ENCODE measurements at places on chromosomes 2 and 18.

- DNase-seq: no peak
These were observed 300.0 kb downstream of the GBX2 start for GRCh38 chr2:235868224-235868623.

DNA sequence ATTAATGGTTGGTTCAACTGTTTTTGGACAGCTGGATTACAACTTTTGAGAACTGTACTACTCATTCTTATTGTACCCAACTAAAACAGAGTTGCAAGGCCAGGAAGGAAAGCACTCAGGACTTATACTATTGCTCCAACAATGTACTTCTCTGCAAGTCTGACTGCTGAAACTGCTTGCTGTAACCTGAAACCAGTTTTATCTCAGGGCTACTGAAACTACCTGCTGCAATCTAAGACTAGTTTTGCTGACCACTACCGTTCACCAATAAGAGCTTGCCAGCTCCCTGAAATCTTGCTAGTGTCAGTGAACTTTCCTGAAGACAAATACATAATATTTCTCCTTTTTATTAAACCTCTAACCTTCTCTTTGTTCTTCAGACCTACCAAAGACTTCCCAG, 157.3 kb downstream of the CDCA7 start:
- no peak for DNase-seq

GRCh38 chr18:777021-777420, 35.0 kb downstream of the YES1 start:
- DNase-seq: no peak

GRCh38 chr2:165893556-165893955, 60.0 kb downstream of the TTC21B start:
- DNase-seq: no peak

DNA sequence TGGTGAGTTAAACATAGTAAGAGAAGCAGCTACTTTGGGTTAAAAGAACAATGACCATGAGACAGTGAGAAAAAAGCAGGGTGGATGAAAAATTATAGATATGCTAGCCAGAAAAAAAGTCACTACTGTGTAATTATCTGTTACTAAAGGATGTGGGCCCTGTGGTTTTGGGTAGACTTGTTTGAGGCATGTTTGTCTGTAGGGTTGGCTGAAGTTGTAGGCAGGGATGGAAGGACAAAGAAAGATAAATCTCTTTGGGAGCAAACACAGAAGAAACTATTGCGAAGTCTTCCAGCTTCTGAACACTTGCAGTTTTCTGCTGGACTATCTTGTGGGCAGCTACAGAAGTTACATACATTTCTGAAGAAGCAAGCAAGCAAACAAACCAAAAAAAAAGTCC, 28.2 kb downstream of the RND3 start:
- no peak for DNase-seq

DNA sequence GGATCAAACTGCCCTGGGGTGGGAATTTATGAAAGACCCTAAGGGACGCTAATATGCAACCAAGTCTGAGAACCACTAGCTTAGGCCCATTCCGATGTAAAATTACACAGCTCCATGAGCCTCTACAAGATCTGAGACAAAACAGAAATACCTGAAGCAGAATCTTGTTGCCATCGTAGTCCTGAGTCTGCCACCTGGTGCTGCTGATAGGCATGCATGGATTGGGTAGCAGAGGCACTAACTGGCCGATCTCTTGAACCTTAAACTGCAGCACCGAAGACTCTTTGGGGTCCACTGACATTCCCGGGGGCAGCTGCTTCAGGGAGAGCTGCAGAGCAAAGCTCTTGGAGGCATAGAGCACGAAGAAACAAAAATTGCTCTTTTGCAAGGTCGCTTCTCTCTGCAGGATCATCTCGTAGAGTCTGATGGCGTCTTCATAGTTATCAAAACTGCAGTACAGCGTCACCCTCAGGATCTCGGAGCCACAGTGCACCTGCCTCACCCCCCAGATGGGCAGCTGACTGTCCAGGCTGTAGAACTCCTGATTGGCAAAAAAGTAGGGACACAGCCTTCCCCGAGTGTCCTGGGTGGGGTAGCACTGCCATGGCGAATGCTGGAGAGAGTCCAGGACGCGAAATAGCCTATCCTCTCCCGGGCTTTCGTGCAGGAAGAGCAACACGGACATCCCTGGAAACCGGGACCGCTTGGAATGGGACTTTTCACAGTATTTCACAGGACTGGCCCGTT, 848 bp downstream of the FAM124B start:
- DNase-seq: no peak

DNA sequence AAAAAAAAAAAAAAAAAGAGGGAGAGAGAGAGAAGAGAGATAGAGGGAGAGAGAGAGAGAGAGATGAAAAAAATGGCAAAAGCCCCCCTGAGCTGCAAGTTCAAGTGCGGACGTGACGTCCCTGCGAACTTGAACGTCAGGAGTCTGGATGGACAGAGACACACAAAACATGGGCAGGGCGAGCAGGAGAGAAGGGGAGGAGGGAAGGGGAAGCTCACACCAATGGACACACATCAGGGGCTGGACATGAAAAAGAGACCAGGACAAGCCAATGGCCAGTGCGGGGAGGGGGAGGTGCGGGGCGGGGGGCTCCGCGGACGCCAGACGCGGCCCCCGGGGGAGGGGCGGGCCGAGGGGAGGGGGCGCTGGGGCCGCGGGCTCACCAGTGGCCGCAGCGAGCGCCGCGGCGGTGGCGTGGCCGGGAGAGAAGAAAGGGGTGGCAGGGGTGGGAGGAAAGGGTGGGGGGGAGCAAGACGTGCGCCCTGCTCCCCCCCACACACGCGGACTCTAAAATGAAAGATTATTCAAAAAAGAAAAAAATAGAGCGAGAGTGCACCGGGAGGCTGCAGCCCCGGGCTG, at the start of gene BCL11A:
Gene BCL11A (minus strand): TSS at position 160 of the 579 bp plus-strand sequence. CDS start 384 bp downstream, outside the sequence.
- DNase-seq: peak; percentile 57

DNA sequence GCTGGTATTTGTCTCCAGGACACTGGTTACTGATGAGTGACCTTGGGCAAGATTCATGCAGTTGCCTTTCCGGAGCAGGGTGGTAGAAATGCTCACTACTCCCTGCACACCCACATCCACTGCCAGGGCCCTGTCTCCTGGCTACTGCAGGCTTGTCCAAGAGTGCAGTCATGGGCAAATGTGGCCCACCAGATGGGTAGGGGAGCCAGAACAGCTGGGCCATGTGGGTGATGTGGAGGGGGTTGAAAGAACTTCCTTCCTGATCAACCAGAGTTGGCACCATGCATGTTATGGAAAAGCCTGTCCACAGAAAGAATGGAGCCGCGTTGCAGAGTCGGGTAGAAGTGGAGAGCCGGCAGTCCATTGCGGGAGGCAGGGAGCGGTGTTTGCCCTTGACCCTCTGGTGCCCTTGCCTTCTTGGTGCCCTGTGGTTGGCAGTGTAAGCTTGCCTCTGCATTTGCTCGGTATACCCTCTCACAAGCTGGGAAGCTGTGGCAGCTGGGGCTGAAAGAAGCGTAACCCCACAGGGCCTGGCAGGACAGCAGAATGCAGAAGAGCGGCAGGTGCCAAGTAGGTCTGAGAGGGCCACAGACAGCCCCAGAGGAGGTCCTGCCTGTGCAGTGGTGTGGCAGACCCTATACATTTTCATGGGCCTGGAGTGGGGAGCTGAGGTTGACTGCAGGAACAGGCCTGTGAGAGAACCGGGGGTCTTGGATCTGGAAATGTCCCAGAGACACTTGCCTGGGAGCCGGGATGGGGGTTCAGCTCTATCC, 253.2 kb downstream of the TFCP2L1 start:
- no peak for DNase-seq

- DNase-seq: no peak
These were observed 56.8 kb downstream of the GTF3C3 start for GRCh38 chr2:196742685-196743084.

GRCh38 chr2:7707723-7708122, 790.5 kb downstream of the RNF144A start:
- no peak for DNase-seq

- DNase-seq: no peak
These were observed 93.2 kb upstream of the CCDC150 start for GRCh38 chr2:196546151-196546919.

- no peak for DNase-seq
These were observed 288.8 kb upstream of the HS6ST1 start for GRCh38 chr2:128607440-128607839.

- DNase-seq: no peak
These were observed 18.1 kb upstream of the PGAP1 start for GRCh38 chr2:196944570-196944969.

- DNase-seq: no peak
These were observed 10.5 kb upstream of the PIEZO2 start for GRCh38 chr18:11159844-11160243.

DNA sequence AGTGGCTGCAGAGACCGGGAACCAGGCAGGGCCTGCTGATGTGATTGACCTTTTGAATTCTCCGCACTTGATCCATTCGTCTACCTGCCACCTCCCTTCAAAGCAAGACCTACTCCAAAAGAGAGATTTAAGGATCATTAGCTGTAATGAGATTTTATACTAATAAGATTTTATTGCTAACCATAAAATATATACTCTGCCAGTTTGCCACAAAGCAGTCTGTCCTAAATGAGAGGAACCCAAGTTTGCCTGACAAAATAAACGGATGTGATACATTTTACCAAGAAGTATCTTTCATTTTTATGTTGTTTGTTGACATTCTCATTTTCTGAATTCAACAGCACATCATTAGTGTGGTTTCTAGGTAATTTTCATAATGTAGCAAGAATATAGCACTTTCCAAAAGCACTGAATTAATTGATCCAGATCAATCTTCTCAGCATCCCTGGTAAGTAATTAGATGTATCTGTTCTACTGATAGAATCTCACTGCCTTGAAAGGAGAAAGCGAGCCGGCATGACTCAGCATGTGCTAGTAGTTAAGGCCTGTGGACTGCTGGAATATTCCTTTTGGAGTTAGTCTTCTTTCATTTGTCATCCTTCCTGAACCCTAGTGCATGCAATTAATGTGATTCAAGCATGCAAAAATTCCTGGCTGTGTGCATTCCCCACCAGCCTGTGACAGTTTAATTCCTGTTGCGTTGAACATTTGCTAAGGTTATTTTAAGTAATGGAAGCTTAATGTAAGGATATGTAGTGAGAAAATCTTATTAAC, 128.5 kb downstream of the ARL6IP6 start:
- DNase-seq: no peak

DNA sequence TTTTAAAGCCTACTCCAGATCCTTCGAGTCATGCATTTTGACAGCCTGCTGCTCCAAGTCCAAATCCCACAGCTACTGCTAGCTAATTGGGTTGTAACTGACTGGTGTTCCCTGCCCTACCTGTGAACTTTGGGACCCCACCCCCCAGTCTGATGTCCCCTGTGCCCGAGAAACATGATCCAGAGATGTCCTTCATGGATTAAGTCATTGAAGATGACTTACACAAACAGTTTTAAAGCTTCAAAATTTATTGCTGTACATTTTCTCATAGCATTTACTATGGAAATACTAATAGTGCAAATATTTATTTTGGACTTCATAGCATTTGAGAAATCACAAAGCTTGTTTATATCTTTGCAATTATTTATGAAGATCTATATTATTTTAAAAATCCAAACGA, 73.1 kb downstream of the MBD2 start:
- DNase-seq: no peak

DNA sequence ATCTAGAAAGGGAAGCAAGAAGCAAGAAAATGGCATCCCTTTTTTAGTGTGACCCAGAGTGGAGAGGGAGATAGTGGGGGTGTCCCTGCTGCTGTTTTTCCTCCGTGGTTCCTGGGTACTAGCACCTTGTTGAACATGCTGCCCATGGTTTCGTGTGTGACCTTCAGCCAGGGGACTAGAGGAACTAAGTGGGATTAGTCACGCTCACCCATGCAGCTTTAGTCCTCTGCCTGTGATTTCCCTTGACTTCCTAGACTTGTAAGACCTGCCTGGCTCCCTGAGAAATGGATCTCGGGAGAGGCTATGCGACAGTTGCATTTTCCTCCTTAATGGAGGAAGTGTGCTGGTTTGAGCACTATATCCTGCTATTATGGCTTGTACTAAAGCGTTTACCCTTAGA, 471.4 kb downstream of the DCDC2C start:
- DNase-seq: no peak

DNA sequence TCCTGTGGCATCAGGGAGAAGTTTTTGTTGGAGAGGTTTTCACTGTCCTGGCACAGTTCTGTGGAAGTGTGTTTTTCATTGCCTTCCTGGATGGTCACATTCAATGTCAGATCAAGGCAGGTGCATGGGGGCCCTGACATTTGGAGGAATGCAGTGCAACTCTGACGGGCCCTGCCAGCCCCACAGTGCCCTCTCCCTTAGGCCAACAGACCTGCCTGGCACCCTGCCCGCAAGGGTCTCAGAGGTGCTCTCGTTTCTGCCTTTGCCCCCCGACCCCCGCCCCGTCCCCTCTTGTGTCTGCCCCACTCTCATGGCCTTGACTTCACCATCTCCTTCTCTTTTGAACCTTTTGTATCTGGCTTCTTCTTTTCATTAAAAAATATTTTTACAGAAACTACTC, 257.2 kb upstream of the HDAC4 start:
- no peak for DNase-seq

- DNase-seq: no peak
These were observed 251.1 kb downstream of the SLC4A3 start for GRCh38 chr2:219878516-219878915.

DNA sequence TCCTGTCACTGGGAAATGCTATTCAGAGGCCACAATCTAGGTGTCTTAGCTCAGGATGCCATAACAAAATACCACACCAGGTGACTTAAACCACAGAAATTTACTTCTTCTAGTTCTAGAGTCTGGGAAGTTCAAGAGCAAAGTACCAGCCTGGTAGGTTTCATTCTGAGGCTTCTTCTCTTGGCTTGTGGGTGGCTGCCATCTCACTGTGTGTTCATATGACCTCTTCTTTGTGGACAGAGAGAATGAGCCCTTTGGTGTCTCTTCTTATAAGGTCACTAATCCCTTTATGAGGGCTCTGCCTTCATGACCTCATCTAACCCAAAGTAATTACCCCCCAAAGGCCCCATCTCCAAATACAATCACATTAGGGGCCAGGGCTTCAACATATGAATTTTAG, 57.3 kb downstream of the RHOB start:
- no peak for DNase-seq

- no peak for DNase-seq
These were observed 1597.5 kb upstream of the PIK3C3 start for GRCh38 chr18:40357536-40357935.

GRCh38 chr2:16522031-16522831, 143.4 kb downstream of the CYRIA start:
- no peak for DNase-seq

- no peak for DNase-seq
These were observed 33.2 kb downstream of the KCNS3 start for GRCh38 chr2:17911491-17912260.

DNA sequence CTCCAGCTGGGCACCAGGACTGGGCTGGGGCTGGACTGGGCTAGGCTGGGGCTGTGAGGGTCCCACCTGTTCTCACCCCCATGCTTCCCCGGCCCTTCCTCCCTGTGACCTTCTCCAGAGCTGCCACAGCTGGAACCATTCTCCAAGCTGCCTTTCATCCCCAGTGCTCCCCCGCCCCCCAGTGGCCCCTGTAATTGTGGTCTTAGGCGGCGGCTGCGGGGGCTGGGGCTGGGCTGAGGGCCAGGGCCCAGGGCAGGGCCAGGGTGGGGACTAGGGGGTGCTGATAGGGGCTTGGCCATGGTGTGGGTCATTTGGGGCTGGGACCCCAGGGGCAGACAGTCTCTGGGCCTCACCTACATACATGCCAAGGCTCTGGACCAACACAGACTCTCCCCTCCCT, 2.8 kb upstream of the WNT10A start:
- no peak for DNase-seq

GRCh38 chr2:137228566-137228965, 463.2 kb downstream of the THSD7B start:
- no peak for DNase-seq
